ENCODE measurements at places on chromosomes 16 and 17.
A peak's percentile ranks its signal among the peaks of the same experiment; 100 is the strongest.

- no peak for DNase-seq
Observed at GRCh38 chr16:1182316-1182671, 29.4 kb downstream of the CACNA1H start.

GRCh38 chr16:4682616-4683254, 10.6 kb upstream of the NUDT16L1 start:
- peak; percentile 45 for DNase-seq

DNA sequence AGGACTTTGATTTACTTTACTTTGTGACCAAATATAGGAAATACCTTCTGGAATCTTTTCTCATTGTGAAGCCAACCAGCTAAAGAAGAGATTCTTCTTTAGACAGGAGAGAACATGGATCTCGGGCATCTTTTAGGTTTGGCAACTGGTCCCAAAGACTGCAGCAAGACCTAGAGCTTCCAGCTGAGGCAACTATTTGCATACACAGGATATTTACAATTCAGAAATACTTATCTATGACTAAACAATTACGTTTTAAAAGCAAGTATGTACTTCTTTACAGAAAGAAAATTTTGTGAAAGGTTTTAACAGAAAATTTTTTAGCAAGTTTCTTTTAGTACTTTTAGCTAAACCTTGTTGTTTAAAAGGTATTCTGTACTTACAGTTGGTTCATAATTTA, 106.5 kb downstream of the MAP2K4 start:
- DNase-seq: no peak

DNA sequence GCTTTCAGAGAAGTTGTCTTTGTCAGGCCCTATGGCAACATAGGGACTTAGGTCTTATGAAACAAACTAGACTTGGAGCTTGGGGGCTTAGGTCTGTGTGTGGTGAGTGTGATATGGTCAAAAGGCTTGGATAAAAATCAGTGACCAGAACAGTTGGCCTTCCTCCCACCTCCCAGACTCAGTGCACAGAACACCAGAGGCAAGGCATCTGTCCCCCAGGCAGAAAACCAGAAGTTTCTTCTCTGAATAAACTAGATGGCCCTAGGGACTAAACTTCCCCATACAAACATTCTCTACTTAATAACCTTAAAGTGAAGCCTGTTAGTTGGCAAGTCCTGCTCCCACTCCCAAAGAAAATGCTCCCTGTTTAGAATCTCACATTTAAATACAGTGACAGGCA, 39.2 kb upstream of the PMFBP1 start:
- DNase-seq: no peak

- DNase-seq: no peak
Observed at GRCh38 chr16:87303431-87303930, 13.7 kb downstream of the C16orf95 start.

DNA sequence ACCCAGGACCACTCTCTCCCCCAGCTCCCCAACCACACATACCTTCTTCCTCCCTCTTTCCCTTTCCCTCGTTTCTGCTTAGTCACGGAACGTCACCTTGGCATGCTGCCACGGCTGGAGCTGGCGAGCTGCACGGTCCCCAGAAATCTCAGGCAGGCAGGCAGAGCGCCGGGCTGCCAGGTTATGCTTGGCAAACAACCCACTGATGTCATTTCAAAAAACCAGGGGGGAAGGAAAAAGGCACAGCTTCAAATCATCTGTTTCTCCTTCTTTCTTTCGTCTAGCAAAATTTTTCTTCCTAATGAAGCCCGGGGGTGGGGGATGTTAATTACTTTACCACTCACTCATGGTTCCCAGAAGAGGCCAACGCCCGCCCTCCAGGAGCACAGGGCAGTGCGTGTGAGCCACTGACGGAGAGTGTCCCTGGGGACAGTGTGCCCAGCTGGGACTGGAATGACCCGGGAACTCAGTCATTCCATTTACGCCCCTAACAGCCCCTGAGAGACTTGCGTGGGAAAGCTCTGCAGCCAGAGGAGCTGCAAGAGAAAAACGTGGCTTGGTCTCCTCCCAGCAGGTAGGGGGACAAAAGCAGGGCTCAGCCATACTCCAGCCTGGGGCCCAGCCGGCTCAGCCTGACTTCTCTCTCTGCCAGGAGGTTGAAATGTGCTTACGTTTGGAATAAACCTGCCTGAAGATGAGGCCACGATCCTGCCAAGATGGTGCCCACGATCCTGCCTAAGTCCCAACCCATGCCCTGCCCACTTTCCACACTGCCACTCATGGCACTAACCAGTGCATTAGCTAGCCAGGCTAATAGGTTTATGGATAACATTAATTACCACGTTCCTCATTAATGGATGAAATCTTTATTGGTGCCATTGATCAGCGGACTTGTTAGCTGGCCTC, 198.9 kb downstream of the ZFHX3 start:
- peak; percentile 89 for DNase-seq

DNA sequence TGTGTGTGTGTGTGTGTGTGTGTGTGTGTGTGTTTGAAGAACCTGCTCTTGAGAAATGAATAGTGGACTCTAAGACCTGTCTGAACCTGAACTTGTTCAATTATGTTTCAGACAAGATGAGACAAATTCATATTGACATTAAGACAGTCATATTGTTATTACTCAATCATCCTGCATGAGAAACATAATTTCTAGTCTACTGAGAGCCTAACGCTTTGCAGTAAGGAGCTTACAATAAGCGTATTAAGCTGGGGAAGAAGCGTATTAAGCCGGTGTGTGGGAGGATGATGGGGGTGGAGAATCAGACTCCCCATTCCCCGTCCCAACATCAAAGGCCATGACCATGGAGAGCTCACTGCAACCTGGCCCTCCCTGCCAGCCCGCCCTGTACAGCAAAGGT, 22.4 kb upstream of the MNT start:
- DNase-seq: no peak

DNA sequence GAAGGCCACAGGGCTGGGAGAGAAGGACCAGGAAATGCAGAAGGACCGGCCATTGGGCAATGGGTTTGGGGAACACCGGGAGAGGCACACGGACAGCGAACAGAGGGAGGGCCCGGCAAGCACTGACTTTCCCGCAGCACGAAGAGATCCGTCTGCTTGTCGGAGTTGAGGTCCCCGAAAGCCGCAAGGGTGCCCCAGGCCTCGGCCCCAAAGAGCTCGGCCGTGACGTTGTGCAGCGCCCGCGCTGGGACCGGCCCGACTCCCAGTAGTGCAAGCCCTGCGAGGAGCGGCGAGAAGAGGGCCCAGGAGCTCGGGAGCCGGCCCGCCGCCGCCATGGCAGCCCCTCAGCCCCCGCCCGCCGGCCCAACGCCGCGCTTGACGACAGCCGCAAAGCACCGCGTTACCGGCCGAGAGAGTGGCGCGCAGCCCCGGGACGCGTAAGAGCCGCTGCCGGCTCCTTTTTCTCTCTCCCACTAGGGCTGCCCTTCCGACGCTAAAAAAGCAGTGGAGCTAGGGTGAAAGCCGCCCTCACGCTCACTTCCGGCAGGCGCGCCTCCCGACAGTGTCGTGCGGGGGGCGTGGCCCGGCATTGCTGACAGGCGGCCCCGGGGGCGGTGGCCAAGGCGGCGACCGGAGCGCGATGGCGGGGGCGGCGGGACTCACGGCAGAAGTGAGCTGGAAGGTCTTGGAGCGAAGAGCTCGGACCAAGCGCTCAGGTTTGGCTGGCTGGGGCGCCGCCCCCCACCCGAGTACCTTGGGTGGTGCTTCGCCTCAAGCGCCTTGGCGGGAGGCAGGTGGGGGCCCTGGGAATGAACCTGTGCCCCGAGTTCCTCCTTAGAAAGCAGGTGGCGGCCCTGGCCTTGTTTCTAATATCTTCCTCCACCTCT, at the start of the genes ITFG1 and PHKB:
TSS of gene ITFG1 (minus strand) at position 353 of the 887 bp plus-strand sequence. CDS start at position 335, 18 bp downstream.
TSS of gene PHKB (plus strand) at position 621 of the 887 bp plus-strand sequence. CDS start at position 641, 20 bp downstream.
- DNase-seq: peak; percentile 98

GRCh38 chr16:82033683-82034300, 1.3 kb upstream of the HSD17B2 start:
- no peak for DNase-seq

DNA sequence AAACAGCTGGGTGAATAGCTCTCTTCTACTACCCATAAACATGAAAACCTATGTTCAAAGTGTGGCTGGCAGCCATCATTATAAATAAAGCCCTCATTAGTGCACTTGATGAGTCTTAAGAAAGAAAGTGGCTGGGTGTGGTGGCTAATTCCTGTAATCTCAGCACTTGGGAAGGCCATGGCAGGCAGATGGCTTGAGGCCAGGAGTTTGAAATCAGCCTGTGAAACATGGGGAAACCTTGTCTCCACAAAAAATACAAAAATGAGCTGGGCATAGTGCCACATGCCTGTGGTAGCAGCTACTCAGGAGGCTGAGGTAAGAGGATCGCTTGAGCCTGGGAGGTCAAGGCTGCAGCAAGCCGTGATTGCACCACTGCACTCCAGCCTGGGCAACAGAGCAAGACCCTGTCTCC, 28.3 kb upstream of the APPBP2 start:
- no peak for DNase-seq
